ENCODE measurements at places on chromosomes 3 and 15. TPM values are rescaled to one million over a fixed set of nuclear protein-coding genes. Genes with fewer than 3 reads are reported as not detected.

The CDC25A gene
- total RNA-seq: 15.9 TPM

The FGF7 gene
- 264 TPM for total RNA-seq

The DAZL gene
- not detected for total RNA-seq

The CLRN1 gene
- not detected for total RNA-seq

The SERPINI2 gene
- not detected for total RNA-seq

The ATP2B2 gene
- not detected for total RNA-seq

The IRAK2 gene
- total RNA-seq: 4.9 TPM

The GOLGA8K gene
- total RNA-seq: not detected

The ANKUB1 gene
- total RNA-seq: not detected

The QTRT2 gene
- 23.4 TPM for total RNA-seq

The PSTPIP1 gene
- 0.11 TPM for total RNA-seq

The SPINT1 gene
- 0.66 TPM for total RNA-seq

The TRPM1 gene
- not detected for total RNA-seq

The MESP1 gene
- total RNA-seq: 1.1 TPM
